ENCODE measurements at places on chromosomes 6 and 20.
A peak's percentile ranks its signal among the peaks of the same experiment; 100 is the strongest.

GRCh38 chr20:24700166-24700860, 230.9 kb downstream of the SYNDIG1 start:
- DNase-seq = no peak

- no peak for DNase-seq
Measured at GRCh38 chr6:106119546-106119945, 33.4 kb downstream of the PRDM1 start.

DNA sequence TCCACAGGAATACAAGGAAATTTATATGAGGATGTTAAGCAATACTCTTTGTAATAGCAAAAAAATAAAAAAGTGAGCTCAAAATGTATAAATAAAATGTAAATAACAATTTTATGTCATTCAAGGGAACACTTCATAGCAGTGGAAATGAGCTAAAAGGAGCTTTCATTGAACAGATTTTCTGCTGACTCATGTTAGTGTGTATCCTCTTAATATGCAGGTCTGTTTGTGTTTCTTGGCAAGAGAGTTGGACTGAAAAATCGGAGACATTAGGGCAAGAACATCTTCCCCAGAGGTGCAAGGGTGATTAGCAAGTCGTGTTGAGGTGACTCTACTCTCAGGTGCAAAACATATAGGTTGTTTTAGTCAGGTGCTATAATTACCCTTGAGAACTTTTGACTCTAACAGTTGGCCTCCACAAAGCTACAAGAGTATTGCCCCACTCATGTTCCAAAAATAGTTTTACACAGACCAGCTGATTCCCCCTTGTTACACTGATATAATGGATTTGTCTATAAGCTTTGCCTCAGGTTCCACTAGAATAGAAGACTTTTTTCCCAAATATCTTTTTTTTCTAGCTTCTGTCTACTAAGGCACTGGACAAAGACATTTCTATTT, 702.9 kb downstream of the TENT5A start:
- peak; percentile 53 for DNase-seq

DNA sequence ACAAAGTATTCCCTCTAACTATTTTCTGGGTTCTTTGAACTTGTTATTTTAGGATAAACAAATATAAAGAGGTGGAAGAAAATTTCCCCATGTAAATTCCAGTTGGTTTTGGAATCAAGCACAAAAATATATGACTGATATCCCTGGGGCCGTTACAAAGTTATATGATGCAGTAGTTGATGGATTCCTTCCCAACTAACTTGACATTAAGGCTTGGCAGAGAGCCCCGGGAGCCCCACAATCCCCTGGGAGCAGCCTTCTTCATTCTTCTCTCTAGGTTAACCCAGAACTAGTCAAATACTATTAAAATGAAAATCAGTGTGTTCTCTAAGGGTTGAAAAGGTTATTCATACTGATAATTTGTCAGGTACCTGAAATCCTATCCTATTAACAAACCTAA, 508.9 kb upstream of the SOX4 start:
- peak; percentile 10 for DNase-seq

DNA sequence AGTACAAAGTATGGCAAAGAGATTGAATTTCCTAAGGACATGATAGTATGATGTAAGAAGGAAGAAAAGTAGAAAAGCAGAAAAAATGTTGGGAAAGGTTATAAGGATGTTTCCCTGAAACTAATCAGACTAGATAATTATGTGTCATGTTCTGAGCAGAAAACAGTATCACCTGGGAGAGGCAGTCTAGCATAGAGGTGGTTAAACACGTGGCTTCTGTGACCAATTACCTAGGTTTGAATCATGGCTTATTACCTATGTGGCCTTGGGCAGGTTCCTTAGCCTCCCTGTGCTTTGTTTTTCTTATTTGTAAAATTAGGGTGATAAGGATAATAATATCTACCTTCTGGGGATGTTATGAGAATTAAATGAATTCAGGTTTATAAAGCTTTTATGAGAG, 38.0 kb downstream of the SCGN start:
- DNase-seq = no peak

DNA sequence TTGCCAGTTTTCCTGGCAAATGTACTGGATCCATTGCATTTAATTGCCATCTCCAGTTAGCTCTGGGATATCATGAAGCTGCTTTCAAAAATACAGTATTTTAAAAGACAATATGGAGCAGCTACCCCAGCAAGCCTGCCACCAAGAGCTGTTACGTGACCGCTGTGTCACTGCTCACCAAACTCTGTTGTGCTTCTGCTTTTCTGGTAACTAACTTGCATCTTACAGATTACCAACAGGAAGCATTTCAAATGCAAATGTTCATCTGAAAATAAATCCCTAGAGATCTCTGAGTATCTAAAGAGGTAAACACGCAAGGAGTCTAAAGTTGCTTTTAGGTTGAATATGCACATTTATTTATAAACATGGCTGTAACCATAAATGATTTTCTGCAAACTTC, 1008.3 kb downstream of the KIF16B start:
- DNase-seq = no peak

DNA sequence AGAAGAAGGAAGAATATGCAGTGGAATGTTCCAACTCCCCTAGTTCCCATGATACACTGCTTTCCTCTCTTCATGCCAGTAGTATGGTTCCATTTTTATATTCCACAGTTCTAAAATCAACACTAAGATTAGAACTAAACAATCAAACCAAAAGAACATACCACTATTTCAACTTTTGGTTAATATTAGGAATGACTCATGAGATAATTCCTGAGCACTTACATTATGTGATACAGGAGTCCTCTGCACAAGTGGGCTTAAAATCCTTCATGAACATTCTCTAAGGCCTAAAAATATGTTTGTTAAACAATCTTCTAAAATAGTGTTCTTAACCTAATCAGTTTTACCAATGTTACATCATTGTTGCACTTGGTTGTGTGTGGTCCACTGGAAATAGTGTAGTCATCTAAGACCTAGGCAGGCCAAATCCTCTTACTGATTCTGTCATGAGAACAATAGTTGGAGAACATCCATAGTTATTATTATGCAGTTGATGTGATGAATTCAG, 30.3 kb upstream of the RCAN2 start:
- DNase-seq = peak; percentile 67

DNA sequence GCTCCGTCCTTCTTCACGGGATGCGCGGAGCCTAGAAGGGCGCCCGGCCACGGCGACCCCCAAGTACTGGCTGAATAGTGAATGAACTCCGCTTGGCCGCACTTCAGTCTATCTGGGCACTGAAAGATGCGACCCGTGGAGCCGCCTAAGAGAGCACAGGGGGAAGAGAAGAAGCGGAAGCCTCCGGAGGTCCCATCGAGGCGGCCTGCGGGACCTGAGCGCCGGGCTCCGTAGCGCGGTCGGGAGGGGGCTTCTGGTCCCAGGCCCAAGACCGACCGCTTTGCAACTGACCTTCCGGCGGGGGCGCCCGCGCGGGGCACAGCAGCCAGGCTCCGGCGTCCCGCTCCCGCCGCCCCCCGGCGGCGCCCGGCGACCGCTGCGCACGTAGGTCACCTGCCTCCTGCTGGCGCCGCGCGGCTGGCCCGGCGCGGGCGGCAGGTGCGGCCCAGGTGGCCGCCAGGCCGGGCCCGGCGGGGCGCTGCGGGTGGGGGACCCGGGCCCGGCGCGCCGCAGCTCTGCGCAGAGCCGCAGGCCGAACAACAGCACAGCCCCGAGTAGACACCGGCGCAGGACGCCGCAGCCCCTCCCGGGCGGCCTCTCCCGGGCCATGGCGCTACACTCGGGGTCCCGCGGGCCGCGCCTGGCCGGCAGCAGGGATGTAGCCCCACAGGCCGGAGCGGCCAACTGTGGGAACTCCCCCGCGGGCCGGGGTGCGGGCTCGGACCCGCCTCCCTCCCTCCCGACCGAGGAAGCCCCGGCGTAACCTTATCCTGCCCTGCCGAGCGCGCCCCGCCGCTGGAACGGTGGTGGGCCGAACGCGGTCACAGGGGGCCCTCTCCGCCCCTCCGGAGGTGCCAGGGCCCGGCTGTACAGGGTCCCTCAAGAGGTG, at the start of gene METTL24:
METTL24 (minus strand) TSS at position 686 of the 889 bp plus-strand sequence; CDS start at position 609, 77 bp downstream.
- DNase-seq = no peak

GRCh38 chr6:37752718-37753117, 55.0 kb upstream of the MDGA1 start:
- DNase-seq = no peak

- peak; percentile 31 for DNase-seq
Measured at GRCh38 chr6:100088009-100088408, 94.0 kb upstream of the MCHR2 start.

DNA sequence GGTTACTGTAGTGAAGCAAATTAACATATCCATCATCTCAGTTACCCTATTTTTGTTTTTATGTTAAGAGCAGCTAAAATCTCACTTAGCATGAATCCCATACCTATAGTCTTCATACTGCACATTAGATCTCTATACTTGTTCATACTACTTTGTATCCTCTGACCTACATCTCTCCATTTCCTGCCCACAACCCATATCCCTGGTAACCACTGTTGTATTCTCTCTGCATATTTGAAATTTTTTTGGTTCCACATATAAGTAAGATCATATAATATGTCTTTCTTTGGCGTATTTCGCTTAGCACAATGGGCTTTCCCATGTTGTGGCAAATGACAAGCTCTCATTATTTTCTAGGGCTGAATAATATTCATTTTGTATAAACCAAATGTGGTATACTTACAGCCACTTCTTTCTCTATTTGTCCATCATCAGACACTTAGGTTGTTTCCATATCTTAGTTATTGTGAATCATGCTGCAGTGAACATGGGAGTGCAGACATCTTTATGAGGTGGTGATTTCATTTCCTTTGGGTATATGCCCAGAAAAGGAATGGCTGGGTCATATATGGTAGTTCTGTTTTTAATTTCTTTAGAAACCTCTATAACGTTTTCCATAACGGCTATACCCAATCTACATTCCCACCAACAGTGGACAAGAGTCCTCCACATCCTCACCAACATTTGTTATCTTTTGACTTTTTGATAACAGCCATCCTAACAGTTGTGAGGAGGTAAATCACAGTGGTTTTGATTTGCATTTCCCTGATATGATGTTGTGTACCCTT, 39.8 kb downstream of the BACH2 start:
- peak; percentile 48 for DNase-seq

DNA sequence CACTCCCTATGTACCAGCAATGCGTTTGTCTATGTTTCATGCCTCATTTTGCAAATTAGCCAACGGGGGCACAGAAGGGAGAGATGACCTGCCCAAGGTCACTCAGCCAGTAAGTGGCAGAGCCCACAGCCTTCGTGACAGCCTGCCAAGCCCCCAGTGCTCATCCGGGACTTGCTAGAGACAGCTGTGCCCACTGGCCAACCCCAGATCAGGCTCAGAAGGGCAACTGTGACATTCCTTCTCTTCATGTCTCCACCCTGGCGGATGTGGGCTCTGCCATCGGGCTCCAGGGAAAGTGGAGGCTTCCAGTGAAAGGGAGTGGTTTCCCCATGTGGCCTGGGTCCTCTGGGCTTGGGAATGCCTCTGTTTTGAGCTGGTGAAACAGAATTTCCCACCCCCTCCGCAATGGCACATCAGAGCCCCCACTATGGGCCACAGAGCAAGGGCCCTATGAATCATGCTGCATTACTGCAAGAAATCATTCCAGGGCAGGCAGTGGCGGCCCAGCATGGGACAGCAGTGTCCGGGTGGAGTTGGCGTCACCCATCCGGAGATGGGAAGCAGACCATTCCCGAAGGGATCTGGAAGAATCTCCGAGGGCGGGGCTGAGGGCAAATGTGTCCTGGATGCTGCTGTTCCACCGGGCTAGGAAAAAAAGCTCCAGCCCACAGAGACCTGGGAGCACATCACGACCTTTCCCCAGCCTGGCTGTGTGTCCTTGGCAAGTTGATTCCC, 9.1 kb downstream of the RSPO4 start:
- no peak for DNase-seq

DNA sequence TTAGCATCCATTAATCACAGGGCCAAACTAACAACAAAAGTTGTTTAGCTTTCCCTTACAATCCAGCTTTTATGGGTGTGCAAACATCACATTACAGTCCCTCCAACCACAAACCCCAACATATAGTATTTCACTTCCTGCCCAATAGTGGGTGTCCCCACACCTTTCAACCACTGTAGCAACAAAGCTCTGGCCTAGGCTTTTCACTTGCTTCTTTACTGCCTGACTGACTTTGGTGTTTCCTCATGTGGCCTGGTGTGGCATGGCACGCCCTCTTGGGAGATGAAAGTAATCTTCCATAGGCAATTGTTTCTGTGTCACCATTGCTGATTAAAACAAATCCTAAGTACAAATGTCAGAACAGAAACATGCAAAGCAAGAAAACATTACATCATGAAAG, 46.3 kb downstream of the MCM8 start:
- DNase-seq = no peak

DNA sequence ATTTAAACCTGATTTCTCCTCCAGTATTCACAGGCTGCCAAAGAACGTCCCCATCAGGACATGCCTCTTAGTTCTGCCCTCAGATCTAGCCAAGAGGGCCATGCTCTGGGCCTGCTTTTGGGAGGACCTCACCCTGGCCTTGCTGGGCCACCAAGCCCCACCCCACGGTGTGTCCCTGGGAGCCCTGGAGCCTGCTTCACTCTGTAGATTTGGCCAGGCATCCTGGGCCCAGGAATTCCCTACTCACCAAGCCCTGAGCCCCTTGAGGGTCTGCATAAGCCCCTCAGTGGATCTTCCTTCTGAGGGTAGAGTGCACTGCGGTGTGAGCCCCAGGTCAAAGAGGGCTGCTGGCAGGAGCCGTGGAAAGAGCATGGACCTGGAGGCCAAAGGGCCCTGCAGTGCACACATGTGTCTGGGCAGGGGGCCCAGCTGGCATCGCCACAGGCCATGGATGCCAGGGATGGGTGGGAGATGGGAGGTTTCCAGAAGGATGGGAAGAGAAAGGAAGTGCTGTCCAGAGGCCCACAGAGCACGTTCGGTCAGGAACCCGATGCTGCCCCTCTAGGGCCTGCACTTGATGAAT, 98.0 kb downstream of the DACT2 start:
- no peak for DNase-seq

- DNase-seq = peak; percentile 1
Measured at GRCh38 chr20:22462975-22463914, 121.1 kb downstream of the FOXA2 start.

GRCh38 chr20:10848810-10849370, 175.1 kb upstream of the JAG1 start:
- DNase-seq = peak; percentile 93

- no peak for DNase-seq
Measured at GRCh38 chr6:96749891-96750290, 87.4 kb downstream of the GPR63 start.

- DNase-seq = no peak
Measured at GRCh38 chr20:1075616-1076015, 42.8 kb upstream of the PSMF1 start.

GRCh38 chr6:128172081-128172480, 271.2 kb upstream of the THEMIS start:
- DNase-seq = peak; percentile 30

DNA sequence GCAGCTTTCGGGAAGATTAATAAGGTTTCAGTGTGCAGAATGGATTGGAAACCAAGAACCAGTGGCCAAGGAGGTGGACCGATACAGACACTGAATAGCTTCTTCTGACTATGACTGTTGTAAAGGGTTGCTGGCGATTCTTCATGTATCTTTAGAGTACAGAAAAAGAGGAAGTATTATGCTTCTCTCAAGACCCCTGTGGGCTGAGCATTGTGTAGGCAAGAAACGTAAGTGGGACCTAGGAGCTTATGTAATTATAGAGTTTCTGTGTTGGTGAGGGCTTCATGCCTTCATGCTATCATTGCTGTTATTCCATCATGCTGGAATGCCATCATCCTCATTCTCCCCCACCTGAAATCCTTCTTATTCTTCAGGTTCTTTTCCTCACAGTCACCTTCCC, 105.4 kb upstream of the AKIRIN2 start:
- DNase-seq = no peak

- peak; percentile 80 for DNase-seq
Measured at GRCh38 chr20:12012241-12013222, 94.8 kb downstream of the BTBD3 start.

GRCh38 chr6:11851387-11851786, 72.8 kb upstream of the ADTRP start:
- no peak for DNase-seq
